ENCODE measurements at places on chromosomes 16 and 17. TPM values are rescaled to one million over a fixed set of nuclear protein-coding genes. Genes with fewer than 3 reads are reported as not detected.

Gene PPL
- total RNA-seq, result 2.4 TPM

Gene NME2
- total RNA-seq, result 1,805 TPM

Gene MPO
- not detected for total RNA-seq

Gene GPR139
- not detected for total RNA-seq

Gene MYH1
- total RNA-seq, result not detected

Gene IRX5
- 1.7 TPM for total RNA-seq

Gene KRTAP4-9
- total RNA-seq, result not detected

Gene CMTM1
- total RNA-seq, result 0.89 TPM

Gene AFMID
- total RNA-seq, result 46.3 TPM

Gene PRSS22
- 2.3 TPM for total RNA-seq

Gene PDIA2
- 0.23 TPM for total RNA-seq

Gene SLX4
- total RNA-seq, result 5.4 TPM

Gene ICAM2
- not detected for total RNA-seq
